ENCODE measurements at places on chromosomes 7 and 10. TPM values are rescaled to one million over a fixed set of nuclear protein-coding genes. Genes with fewer than 3 reads are reported as not detected.

GRCh38 chr7:40586197-40586596 lies 451.4 kb downstream of the SUGCT start:
- DNase-seq: no peak

DNA sequence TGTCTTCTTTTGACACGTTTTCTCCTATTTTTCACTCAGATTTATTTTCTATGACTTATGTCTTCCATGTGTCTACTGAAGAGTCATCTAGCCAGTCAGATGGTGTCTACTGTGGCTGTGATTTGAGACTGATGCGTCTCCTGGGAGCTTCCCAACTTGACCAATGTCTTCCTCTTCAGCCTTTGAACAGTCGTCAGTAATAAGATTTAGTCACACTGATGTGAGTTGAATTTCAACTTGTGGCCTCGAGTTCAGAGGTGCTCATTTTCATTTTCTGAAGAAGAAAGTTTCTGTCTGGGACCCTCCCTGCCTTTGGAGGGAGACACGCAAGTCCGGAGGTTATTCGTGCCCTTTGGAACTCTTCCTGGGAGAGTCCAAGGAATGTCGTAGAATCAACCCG lies 221.9 kb upstream of the INHBA start:
- DNase-seq: no peak

DNA sequence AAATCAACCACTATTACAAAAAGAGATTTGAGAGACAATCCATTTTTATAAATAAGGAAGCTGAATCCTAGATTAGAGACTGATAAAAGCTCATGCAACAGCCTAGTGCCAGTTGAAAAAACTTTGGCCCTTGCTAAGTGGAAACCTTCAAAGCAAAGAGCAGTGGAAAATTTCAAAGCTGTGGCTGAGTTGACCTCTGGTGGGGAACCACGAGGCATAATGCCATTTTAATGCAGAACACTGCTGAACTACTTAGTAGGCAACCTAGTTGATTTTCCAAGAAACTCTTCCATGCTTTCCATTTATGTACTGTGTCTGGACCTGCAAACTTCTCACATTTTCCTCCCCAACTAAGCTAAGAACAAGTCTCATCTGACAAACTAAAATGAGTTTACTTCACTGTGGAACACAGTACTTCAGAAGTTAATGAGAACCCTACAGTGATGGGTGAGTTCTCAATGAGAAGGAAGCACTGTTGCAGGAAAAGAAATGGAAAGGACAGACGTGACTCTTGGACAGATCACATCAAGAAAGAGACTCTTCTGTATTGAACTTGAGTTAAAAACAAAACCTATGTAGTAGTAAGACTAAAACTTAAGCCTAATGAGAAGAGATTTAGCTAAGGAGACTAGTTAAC lies 19.5 kb downstream of the FZD9 start:
- no peak for DNase-seq

GRCh38 chr7:94996369-94996768 lies 89.0 kb downstream of the PPP1R9A start:
- no peak for DNase-seq

DNA sequence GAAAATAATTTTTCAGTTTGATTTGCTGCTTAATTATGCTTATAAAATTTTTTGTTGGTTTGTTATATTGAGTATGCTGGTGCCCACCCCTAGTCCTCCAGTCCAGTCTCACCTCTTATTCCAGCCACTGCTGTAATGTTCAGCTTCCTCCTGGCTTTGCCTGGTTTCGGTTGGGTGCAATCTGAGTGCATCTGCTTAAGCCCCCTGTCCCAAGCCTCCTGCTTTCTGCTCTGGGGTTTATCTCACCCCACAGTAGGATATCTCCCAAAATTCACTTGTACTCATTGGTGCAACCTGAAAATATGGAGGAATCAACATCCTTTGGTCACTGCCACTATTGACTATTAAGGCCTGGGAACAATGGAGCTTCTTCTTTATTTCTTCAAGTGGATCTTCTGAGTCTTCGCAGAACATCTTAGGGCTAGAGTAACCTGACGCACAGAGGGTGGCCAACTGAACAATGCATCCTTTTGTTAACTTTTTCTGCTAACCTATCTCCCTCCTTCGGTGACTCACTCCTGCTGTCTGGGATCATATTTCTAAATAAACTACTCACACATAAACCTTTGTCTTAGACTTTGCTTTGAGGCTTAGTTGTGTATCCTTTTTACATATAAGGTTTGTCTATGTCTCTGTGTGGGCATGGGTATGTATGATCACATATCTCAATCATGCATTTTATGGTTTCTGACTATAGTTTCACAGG lies 19.1 kb upstream of the SOSTDC1 start:
- no peak for DNase-seq

The OR13A1 gene
- 0.85 TPM for total RNA-seq
